ENCODE measurements at places on chromosomes 6 and 20. TPM values are rescaled to one million over a fixed set of nuclear protein-coding genes. Genes with fewer than 3 reads are reported as not detected.

The PGK2 gene
- total RNA-seq = not detected

The GRM1 gene
- total RNA-seq = not detected

The LINC00237 gene
- not detected for total RNA-seq

The BMP6 gene
- 3.7 TPM for total RNA-seq

The SEC23B gene
- total RNA-seq = 87.4 TPM

The RGS17 gene
- total RNA-seq = 27.5 TPM

The OXT gene
- not detected for total RNA-seq

The BMP5 gene
- not detected for total RNA-seq

The FAM184A gene
- 1.1 TPM for total RNA-seq

The SLC2A10 gene
- 49.7 TPM for total RNA-seq

The SIGLEC1 gene
- total RNA-seq = not detected

The RAMACL gene
- total RNA-seq = 2.3 TPM

The SYCP2L gene
- not detected for total RNA-seq

The GNMT gene
- total RNA-seq = 0.25 TPM

The RIPOR3 gene
- total RNA-seq = 15.6 TPM

The KCNK15 gene
- 1.6 TPM for total RNA-seq

The SMLR1 gene
- total RNA-seq = not detected

The CD40 gene
- 2.0 TPM for total RNA-seq

The EDN3 gene
- not detected for total RNA-seq

The BTBD3 gene
- total RNA-seq = 20.9 TPM

The MAPK13 gene
- 34.1 TPM for total RNA-seq

The PBOV1 gene
- total RNA-seq = not detected

The TCF15 gene
- not detected for total RNA-seq

The CALHM6 gene
- total RNA-seq = 0.89 TPM

The CGA gene
- not detected for total RNA-seq

The KCNG1 gene
- 103 TPM for total RNA-seq

The TREM2 gene
- total RNA-seq = not detected

The FERMT1 gene
- total RNA-seq = 5.2 TPM

The TULP4 gene
- 133 TPM for total RNA-seq

The MROH8 gene
- total RNA-seq = 1.4 TPM

The SLC35B2 gene
- total RNA-seq = 94.2 TPM

The RAD21L1 gene
- total RNA-seq = not detected

The HTR1E gene
- total RNA-seq = under 0.01 TPM

The ARMH2 gene
- not detected for total RNA-seq

The GATA5 gene
- total RNA-seq = 0.50 TPM

The KCNK5 gene
- under 0.01 TPM for total RNA-seq

The SLC17A1 gene
- total RNA-seq = not detected

The KCNQ2 gene
- total RNA-seq = not detected

The PAX1 gene
- total RNA-seq = not detected

The ZFP57 gene
- 0.11 TPM for total RNA-seq

The CST1 gene
- 6.9 TPM for total RNA-seq

The ULBP3 gene
- total RNA-seq = 9.9 TPM
